CD4-positive, alpha-beta T cell treated with Interleukin-12 subunit alpha and Interleukin-12 subunit beta, for 1 hour (primary cell): ENCODE measurements at places on chromosomes 11 and 22.

DNA sequence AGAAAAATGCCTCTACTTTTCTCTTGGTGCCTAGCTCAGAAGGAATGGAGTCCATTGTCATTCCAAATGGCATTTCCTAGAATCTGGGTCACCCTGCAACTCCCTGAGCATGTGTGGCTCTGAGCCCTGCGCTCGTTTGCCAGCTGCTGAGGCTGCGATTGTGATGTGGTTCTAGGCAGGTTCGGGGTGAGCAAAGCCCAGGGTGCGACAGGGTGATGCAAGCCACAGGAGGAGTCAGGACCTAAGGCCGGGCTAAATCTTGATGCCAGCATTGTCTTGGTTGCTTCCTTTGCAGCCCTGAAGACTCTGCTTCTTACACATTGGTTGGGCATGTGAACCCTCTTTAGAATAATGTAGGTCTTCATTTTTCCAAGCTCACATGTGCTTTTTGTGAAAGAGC lies 131.0 kb downstream of the MORC2 start:
- DNase-seq, result no peak

- no peak for DNase-seq
These were observed 48.7 kb upstream of the EP300 start for GRCh38 chr22:41043722-41044121.

DNA sequence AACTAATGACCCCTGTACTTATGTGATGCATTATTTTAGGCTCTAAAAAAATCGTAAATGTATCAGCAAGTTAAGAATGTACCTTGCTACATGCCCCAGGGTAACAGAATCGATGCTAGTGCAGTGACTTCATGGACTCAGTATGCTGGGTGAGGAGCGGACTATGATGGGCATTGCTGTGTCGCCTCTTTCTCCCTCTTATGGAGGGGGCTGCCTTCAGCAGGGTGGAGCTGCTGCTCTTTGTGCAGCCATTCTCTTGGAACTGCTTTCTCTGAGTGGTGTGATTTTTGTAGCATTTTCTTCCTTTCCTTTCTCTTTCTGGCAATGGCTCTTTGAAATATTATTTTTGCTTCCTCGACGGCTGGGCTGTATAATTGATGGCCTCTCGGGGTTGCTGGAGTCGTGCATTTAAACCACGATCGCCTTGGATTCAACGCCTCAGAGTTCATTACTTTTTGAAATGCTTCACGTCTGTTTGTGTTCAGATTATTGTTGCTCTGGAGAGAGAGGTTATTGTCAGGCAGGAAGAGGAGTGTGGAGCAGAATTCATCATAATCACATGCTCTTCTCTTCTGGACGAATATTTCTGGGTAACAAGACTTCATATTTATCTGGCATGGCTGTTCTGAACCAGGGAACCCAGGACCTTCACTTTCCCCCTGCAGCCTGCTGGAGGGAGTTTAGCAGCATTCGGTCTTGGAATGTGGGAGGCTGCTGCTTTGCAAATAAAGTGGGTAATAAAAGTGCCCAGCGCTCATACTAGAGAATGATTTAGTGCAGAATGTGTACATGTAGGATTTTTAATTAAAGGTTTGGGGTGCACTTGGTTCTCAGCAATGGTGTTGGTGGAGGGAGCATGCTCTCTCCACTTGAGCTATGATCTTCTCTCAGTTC lies 804.2 kb downstream of the NTM start:
- DNase-seq, result no peak

GRCh38 chr11:17878743-17879142 lies 134.1 kb downstream of the SERGEF start:
- DNase-seq, result no peak

DNA sequence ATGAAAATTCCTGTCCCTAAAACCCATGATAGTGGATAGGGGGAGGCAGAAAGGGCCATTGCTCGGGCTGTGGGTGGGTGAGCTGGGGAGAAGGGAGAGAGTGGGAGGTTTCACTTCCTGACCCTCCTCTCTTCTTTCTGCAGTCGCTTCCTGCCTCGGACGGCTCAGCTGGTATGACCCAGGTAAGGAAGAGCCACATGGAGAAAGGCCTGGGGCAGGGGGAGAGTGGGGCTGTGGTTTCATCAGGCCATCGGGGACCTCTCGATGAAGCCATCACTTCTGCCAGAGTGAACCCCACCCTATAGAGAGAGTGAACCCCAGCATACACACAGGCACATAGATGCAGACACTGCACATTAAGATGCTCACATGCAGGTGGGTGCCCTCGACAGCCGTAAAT lies 12.6 kb downstream of the CD5 start:
- DNase-seq, result no peak

DNA sequence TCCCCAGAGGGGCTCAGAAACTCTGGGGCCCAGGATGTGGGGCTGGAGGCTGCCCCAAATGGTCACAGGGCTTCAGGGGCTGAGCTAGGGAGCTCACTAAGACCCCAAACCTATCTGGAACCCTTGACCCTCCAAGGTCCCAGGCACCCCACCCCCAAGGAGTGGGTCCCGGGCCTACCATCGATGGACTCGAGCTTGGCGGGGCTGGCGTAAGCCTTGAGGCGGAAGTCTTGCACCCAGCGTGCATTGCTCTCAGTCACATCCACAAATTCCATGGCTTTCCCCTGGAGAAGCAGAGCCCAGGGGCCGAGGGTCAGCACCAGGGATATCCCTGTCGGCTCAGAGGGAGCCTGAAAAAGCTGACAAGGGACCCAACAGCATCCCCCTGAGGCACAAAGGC lies 3.5 kb downstream of the GATD1 start:
- DNase-seq, result no peak

- peak; percentile 58 for DNase-seq
These were observed 80.7 kb upstream of the PPARA start for GRCh38 chr22:46069521-46070214.

DNA sequence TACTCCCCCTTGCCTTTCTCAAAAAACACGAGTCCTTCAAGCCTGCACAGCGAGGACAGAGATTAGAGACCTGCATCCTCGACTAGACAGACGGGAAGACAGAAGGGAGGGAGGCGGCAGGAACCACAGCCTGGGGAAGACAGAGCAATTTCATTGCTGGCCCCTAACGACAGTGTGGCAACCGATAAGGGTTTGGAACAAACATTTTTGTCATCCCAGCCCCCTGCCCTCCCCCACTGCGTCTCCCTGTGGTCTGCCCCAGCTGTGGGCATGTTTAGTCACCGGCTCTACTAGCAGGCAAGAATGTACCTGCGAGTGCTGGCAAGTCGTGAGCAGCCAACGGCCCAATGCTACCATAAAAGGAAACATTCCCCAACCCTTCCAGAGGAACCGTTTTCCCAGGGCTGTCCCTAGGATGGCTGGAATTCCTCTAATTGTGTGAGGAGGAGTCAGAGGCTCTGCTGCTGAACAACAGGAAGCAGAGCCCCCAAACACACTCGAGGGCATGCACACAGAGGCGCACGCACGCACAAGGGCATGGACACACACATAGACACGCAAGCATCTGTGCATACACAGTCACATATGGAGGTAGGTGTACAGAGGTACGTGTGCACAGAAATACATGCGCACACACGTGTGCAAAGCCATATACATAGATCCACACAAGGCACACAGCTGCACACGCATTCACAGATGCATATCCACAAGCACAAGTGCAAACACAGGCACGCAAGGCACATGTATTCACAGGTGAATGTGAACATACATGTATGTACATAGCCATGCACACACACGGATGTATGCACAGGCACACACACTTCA lies 58.3 kb downstream of the MYH9 start:
- DNase-seq, result peak; percentile 73

GRCh38 chr11:105948918-105949590 lies 73.0 kb downstream of the MSANTD4 start:
- DNase-seq, result no peak

DNA sequence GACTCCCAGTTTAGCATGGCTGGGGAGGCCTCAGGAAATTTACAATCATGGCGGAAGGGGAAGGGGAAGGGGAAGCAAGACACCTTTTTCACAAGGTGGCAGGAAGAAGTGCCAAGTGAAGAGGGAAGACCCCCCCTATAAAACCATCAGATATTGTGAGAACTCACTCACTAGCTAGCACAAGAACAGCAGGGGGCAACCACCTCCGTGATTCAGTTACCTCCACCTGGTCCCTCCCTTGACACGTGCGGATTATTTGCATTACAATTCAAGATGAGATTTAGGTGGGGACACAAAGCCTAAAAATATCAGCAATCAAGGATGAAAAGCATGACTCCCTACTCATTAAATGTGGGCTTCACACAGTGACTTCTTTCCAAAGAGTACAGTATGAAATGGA lies 155.0 kb upstream of the CCDC90B start:
- no peak for DNase-seq
